ENCODE measurements at places on chromosomes 5 and 9.

- DNase-seq: no peak
Observed at GRCh38 chr9:88829276-88829675, 162.0 kb upstream of the S1PR3 start.

- no peak for DNase-seq
Observed at GRCh38 chr9:96148634-96149532, 153.1 kb downstream of the HSD17B3 start.

GRCh38 chr9:90025816-90026215 is 421.0 kb downstream of the GADD45G start:
- peak; percentile 89 for DNase-seq

DNA sequence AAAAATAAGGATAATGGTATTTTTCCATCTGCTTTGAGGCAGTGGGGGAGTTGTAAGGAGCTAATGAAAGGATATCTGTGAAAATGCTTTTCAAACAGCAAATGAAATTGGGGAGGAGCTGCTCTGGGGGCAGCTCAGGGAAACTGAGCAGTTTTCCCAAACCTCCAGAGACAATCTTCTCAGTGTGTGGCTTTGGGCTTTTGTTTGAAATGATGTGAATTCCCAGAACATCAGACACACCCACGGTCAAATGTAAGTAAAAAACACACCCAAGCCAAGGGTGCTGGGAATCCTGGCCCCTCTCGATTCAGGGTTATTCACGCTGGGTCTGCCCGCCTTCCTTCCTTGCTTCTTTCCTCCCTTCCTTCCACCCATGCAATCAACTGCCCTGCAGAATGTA is 512.6 kb downstream of the BNC2 start:
- no peak for DNase-seq

GRCh38 chr5:151896031-151896691 is 28.5 kb downstream of the GLRA1 start:
- peak; percentile 66 for DNase-seq

DNA sequence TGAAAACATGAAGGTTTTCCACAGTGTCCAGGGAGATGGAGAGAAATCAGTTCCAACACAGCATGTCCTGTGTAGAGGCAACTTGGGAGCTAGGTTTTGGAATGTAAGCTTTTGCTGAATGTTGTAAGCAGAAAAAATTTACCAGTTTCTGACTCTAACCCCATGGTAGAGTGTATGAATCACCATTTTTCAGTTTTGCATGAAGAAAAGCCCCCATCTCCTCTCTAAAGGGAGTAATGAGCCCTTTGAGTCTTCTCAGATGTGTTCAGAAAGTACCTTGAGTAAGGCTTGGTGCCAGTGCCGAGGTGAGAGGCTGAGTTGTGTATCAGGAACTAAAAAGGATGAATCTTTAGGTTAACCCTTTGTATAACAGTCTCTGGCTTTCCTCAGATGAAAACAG is 96.2 kb downstream of the ADRB2 start:
- no peak for DNase-seq

- DNase-seq: no peak
Observed at GRCh38 chr5:79720096-79720495, 30.5 kb downstream of the CMYA5 start.

DNA sequence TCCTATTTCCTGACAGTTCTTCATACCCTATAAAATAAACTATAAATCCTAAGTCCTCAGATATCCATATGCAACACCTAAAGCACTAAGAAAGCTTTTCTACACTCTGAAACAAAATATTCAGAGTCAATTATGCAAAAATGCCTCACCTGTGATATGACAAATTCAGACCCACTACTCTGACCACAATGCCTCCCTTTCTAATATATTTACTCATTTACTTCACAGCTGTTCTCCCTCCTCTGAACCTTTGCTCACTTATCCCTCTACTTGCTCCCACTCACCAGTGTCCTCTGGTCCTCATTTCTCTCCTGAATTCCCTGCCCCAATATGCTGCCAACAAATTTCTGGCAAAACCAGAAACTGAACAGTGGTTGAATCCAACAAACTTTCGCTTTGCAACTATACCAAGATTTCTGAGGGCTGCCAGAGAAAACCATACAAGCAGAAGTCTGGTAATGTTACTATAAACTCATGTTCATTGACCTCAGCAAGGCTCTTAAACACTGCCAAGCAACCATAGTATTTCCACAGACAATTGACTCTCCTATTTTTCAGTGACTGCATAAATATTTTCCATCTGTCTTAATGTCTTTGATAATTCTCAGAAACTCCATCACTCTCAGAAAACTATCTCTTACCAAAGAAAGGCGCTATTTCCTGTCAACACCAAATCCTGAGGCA is 7.1 kb downstream of the CCNH start:
- DNase-seq: no peak

GRCh38 chr9:38620483-38621433 is at the start of gene ANKRD18A:
Gene ANKRD18A, minus strand, starts transcription at chr9:38620596. Its CDS starts 311 bp downstream, at chr9:38620285.
- DNase-seq: peak; percentile 92

GRCh38 chr9:116342061-116342460 is 188.5 kb downstream of the PAPPA start:
- no peak for DNase-seq

GRCh38 chr5:168342151-168342825 is 50.8 kb downstream of the WWC1 start:
- no peak for DNase-seq

DNA sequence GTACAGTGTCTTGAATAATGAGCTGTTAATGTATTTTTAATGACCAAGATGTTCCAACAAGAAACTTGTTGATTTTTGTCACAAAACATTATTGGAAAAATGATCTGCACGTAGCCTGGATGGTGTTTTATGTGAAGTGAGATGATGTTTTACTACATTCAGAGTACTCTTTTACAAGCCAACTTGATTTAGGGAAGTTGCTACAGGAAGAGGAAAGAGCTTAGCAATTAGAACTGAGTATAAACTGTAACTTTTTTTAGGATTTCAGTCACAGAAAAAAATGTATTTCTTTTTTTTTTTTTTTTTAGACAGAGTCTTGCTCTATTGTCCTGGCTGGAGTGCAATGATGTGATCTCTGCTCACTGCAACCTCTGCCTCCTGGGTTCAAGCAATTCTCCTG is 113.6 kb upstream of the ADRA1B start:
- DNase-seq: no peak

DNA sequence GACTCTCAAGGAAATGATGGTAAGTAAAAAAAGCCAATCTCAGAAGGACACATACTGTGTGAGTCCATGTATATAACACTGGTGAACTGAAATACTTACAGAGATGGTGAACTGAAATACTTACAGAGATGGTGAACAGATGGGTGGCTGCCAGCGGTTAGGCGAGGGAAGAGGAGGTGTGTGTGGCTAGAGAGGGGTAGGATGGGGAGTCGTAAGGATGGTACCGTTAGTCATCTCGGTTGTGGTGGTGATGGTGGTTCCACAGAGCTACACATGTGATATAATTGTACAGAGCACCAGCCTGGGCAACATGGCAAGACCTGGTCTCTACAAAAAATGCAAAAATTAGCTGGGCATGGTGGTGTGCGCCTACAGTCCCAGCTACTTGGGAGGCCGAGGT is 113.6 kb upstream of the RAPGEF1 start:
- DNase-seq: no peak

DNA sequence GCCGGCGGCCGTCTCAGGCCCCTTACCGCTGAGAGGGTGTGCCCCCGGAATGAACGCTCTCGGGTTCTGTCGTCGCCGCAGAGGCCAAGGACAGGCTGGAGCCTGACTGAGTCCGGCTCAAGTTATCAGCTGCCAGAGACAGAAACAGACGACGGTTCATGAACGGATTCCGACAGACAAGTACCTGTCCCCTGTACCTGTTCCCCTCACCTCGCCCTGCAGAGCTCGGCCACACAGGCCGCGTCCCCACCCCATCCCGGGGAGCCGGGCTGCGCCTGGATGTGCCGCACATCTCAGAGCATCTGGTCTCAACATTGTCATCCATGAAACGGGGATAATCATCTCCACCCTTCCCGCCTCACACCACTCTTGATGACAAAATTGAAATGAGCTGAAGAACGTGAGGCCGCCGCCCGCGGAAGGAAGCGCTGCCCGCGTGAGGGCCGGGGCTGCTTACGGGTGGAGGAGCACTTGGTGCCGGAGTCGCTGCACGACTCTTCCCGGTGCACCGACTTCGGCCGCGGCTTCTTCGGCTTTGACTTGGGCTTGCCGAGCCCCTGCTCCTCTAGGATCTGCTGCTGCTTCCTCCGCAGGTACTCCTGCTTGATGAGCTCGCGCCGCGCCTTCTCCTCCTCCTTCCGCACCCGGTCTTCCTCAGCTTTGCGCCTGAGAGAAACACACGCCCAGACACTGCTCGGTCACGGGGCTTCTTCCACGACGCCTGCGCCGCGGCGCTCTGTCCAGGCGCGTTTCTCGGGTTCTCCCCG is 89.2 kb downstream of the CAMSAP1 start:
- no peak for DNase-seq

- DNase-seq: no peak
Observed at GRCh38 chr9:91186632-91187108, 175.0 kb downstream of the AUH start.

- DNase-seq: no peak
Observed at GRCh38 chr5:1668141-1668721, 131.4 kb downstream of the MRPL36 start.

DNA sequence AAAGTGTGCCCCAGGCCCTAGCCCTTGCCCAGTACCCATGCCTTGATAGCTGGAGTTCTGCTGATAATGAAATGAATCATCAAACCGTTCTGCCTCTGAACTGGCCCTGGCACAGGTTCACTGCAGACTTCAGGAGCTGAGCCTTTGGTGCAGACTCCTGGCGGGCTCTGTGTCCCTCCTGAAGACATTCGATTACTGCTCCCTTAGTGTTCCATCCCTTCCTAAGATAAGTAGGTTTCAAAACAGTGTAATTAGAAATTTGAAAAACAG is 97.2 kb downstream of the MVB12B start:
- DNase-seq: no peak

- DNase-seq: peak; percentile 24
Observed at GRCh38 chr5:150117945-150118560, 31.7 kb upstream of the CSF1R start.

DNA sequence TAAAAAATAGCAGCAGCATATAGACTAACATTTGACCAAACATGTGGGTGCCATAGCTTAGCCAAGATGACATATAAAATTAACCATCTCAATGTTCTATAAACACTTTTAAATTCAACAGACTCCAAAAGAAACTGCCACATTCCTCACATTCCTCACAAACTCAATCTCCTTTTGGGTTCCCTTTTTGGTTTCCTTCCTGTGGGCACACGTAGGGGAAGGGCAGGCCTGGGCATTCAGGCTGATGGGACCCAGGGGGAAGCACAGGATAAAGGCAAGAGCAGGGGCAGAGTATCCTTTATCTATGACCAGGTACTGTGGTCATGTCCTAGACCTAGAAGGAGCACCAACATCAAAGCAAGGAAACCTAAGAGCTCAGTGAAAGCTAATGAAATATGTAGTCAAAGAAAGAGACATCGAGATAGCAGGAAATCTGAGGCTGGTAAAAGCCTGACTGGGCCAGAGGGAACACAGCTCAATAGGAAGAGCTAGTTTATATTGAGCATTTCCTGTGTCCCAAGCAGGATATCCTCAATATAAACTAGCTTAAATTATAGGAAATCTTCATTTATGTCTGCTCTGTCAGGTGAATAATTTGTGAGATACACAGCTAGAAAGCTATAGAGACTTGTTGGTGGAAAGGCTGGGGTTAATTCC is 13.6 kb upstream of the ERAP1 start:
- no peak for DNase-seq
